ENCODE measurements at places on chromosomes 16 and 17.

GRCh38 chr16:252366-253337 is 18.0 kb downstream of the FAM234A start:
- no peak for DNase-seq

GRCh38 chr16:86533767-86534351 is 21.2 kb downstream of the MTHFSD start:
- no peak for DNase-seq

- DNase-seq = no peak
Measured at GRCh38 chr16:11066261-11066870, 122.0 kb downstream of the CLEC16A start.

DNA sequence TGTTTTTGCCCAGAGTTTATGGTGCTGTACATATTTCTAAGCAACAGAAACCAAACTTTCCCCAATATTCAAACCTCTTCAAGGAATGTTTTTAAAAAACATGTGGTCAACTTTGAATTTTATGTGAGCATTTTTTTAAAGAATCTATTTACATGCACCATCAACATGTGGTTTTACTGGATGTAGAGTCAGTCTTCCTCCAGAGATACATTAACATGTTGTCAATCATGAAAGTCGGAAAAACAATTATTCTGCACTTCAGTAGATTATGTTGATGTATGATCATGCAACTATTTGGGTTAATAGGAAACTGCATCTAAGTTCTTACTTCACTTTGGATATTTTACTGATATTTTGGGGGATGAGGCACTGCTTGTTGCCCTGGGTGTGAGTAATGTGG is 208.6 kb downstream of the FOXL1 start:
- no peak for DNase-seq

GRCh38 chr16:52832771-52833170 is 219.9 kb downstream of the CHD9NB start:
- no peak for DNase-seq

- DNase-seq = no peak
Measured at GRCh38 chr17:44859701-44860100, 12.0 kb downstream of the HIGD1B start.

DNA sequence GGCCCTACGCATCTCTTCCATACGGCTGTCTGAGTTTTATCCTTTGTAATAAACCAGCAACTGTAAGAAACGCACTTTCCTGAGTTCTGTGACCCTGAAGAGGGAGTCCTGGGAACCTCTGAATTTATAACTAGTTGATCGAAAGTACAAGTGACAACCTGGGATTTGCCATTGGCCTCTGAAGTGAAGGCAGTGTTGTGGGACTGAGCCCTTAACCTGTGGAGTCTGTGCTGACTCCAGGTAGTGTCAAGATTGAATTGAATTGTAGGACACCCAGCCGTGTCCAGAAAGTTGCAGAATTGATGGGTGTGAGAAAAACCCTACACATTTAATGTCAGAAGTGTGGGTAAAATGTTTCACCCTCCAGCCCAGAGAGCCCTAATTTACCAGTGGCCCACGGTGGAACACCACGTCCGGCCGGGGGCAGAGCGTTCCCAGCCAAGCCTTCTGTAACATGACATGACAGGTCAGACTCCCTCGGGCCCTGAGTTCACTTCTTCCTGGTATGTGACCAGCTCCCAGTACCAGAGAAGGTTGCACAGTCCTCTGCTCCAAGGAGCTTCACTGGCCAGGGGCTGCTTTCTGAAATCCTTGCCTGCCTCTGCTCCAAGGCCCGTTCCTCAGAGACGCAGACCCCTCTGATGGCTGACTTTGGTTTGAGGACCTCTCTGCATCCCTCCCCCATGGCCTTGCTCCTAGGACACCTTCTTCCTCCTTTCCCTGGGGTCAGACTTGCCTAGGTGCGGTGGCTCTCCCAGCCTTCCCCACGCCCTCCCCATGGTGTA is 1.5 kb downstream of the GAA start:
- no peak for DNase-seq

GRCh38 chr17:49861150-49861884 is 13.4 kb upstream of the TAC4 start:
- peak; percentile 40 for DNase-seq

- DNase-seq = no peak
Measured at GRCh38 chr17:65685110-65685509, 123.7 kb upstream of the AXIN2 start.

DNA sequence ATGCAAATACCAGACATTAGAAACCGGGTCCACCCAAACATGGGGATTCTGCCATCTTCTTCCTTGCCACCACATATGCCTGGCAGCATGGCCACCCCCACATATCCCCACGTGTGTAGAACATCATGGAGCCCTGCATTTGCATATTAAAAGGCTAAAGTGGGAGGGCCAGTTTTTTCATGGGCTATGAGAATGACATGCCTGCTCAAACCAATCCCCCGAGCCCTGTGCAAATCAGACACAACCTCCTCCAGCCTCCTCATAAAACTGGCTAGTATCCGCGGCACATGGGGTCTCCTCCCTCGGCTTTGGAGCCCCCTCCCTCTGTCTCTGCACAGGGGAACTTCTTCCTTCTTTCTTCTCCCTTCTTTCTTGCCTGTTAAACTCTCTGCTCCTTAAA is 174.9 kb upstream of the WSCD1 start:
- no peak for DNase-seq

DNA sequence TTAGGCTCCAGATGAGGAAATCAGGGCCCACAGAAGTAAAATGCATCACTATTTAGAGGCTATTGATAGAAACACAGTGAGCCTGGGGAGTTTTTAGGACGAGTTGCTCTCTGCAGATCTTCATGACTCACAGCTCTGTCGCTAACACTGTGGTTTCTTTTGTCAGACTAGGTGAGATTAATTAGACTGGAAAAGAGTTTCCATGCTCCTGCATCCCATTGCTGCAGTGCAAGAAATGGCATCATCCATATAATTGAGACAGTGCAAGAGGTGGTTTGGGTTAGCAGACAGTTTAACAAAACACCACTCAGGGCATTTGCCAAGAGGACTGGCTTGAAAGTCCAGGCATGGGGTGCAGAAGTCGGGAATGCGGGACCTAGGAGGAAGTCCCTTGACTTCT is 198.8 kb upstream of the CACNG5 start:
- peak; percentile 74 for DNase-seq

GRCh38 chr17:67055041-67055443 is 10.7 kb downstream of the CACNG1 start:
- no peak for DNase-seq

DNA sequence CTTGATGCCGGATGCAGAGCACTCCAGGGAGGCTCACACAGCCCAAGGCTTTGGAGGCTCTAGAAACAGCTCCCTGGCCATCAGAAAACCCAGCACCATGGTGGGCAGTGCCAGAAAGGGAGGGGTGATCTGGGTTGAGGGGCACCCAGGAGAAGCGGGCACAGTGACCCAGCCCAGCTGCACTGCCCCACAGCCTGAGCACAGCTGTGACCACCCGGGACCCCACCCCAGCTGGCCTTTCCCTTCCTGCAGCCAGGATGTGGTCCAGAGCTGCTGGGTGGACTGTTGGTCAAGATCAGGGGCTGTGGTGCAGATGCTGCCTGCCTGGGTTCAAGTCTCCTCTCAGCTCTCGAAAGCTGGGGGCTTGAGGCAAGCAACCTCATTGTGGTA is 223.1 kb downstream of the ZNF423 start:
- DNase-seq = no peak

DNA sequence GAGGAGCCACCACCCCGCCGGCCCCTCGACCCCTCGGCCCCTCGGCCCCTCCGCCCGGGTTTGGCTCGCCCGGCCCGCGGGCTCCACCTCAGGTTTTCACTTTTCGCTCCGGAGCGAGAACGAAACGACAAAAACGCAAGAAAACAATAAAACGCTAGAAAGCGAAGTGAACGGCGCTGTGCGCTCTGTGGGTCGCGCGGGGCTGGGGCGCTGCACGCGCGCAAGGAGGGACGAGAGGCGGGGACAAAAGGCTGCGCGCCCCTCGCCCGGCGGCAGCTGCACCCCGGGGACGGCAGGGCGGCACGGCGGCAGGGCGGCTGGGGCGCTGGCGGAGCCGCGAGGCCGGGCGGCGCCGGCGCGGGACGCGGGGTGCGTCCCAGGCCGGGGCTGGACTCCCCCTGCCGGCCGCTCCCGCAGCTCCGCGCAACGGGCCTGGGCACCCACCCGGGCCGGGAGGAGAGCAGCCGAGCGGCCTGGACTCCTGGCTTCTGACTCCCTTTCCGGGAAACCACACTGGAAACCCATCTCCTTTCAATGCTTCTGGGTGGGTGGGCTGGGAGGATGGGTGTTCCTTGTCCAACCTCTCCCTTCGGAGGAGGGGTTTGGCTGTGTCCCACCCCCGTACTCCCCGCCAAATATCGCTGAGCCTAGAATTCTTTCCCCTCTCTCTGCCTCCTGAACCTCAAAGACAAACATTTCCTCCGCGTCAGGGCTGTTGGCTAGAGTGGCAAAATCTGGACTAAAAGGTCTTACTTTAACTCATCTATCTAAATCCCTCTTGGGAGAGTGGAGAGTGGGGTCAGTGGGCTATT is 9.9 kb downstream of the TBX2 start:
- peak; percentile 72 for DNase-seq

- DNase-seq = peak; percentile 29
Measured at GRCh38 chr17:57442401-57442823, 186.1 kb downstream of the MSI2 start.

GRCh38 chr17:1188812-1189504 is 9.2 kb upstream of the ABR start:
- peak; percentile 69 for DNase-seq

DNA sequence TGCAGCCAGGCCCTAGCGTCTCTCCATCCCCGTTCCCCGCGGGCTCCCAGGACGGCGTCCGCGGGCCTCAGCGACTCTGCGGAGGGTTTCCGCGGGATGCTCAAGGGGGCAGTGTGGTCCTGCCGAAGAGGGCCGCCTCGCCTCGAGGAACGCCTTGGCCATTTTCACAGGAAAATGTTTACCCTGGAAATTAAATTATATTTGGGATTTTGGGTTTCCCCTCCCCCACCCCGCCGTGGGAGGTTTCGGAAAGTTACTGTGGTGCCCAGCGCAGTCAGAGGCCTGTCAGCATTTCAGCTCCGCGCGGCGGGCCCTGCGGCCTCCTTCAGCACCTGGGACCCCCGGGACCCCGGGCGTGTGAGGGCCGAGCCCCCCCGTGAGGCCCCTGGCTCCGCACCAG is 94.5 kb downstream of the PCTP start:
- peak; percentile 47 for DNase-seq

DNA sequence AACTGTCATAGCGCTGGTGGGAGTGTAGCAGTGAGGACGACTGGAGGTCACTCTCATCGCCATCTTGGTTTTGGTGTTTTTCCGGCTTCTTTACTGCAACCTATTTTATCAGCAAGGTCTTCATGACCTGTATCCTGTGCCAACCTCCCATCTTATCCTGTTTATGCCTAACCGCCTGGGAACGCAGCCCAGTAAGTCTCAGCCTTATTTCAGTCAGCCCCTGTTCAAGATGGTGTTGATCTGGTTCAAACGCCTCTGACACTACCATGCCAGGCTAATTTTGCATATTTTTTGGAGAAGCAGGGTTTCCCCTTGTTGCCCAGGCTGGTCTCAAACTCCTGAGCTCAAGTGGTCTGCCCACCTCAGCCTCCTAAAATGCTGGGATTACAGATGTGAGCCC is 179.8 kb upstream of the HSBP1 start:
- no peak for DNase-seq

DNA sequence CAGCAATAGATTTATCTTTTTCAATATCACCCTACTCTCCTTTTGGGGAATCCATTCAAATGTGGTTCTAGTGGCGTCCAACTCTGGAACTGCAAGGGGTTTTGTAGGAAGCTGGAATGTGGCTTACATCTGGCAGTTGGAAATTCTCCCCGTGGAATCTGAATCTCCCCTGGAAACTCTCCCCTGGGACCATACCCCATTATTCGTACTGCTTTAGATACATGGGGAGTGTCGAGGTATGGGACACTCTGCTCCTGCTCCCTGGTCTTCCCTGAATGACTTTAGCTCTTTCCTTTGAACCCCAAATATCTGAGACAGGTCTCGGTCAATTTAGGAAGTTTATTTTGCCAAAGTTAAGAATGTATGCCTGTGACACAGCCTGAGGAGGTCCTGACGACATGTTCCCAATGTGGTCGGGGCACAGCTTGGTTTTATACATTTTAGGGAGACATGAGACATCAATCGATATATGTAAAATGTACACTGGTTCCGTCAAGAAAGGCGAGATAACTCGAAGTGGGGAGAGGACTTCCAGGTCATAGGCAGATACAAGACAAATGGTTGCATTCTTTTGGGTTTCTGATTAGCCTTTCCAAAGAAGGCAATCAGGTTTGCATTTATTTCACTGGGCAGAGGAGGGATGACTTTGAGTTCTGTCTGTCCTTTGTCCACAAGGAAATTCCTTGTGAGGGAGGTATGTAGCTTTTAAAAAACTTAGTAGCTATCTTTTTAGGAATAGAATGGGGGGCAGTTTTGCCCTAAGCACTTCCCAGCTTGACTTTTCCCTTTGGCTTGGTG is 89.1 kb upstream of the CORO6 start:
- DNase-seq = no peak

- DNase-seq = peak; percentile 13
Measured at GRCh38 chr16:58393138-58393504, 850 bp downstream of the GINS3 start.

DNA sequence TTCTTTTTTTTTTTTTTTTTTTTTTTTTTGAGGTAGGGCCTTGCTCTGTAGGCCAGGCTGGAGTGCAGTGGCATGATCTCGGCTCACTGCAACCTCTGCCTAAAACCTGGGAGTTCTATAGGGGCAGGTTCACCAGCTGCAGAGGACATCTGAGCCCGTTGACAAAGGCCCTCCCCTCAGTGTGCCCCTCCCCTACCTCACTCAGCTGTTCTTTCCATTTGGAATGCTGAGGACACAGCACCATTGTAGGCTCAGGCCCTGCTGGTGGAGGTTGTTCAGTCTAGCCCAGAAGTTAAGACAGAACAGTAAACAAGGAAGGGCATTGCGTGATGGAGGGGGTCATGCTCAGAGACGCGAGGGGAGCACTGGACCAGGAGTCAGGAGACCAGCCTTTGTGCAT is 21.8 kb upstream of the KIF19 start:
- no peak for DNase-seq

GRCh38 chr17:35407531-35407930 is 24.8 kb downstream of the SLFN12 start:
- no peak for DNase-seq

- DNase-seq = no peak
Measured at GRCh38 chr17:36884495-36885152, 52.7 kb upstream of the LHX1 start.

GRCh38 chr17:10058921-10059683 is 139.3 kb downstream of the GAS7 start:
- DNase-seq = peak; percentile 47

GRCh38 chr16:24507959-24508480 is 31.3 kb upstream of the RBBP6 start:
- no peak for DNase-seq

- no peak for DNase-seq
Measured at GRCh38 chr16:78633551-78633950, 534.1 kb downstream of the WWOX start.

- DNase-seq = peak; percentile 25
Measured at GRCh38 chr16:12754824-12755543, 48.7 kb downstream of the CPPED1 start.

GRCh38 chr17:9916108-9916507 is 11.0 kb upstream of the RCVRN start:
- DNase-seq = no peak

GRCh38 chr17:42305543-42306384 is 17.5 kb downstream of the STAT5A start:
- DNase-seq = no peak

GRCh38 chr17:76390003-76390421 is 5.6 kb downstream of the SPHK1 start:
- no peak for DNase-seq

GRCh38 chr17:2197271-2197670 is 106.3 kb downstream of the SMG6 start:
- DNase-seq = no peak

GRCh38 chr17:74374858-74375257 is 7.6 kb downstream of the GPR142 start:
- DNase-seq = no peak

Data from fibroblast of mammary gland (primary cell).